ENCODE measurements at places on chromosomes 5 and 9. TPM values are rescaled to one million over a fixed set of nuclear protein-coding genes. Genes with fewer than 3 reads are reported as not detected.

- peak; percentile 58 for DNase-seq
These were observed 12.0 kb upstream of the TOR2A start for GRCh38 chr9:127746959-127747569.

- DNase-seq: no peak
These were observed 2.1 kb downstream of the ANKRD33B start for GRCh38 chr5:10565785-10566542.

The MAMDC4 gene
- total RNA-seq: 4.0 TPM

The BSPRY gene
- total RNA-seq: 0.13 TPM

DNA sequence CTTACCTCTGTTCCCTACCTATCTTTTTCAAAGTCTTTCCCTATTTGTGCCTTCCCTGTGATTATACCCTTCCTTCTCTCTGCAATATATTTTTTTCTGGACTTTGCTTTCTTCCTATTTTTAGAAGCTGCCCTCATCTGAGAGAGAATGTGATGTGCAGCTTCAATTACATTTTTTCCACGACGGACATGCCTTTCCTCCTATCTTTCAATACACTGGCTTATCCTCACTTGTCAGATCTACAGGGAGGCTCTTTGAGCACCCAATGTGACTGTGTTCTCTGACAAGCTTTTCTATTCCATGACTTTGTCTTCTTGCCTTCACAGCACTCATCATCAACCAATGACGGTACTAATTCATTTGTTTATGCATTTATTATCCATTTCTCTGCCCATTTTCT, 227.9 kb upstream of the CLINT1 start:
- no peak for DNase-seq

Measured in naive thymus-derived CD4-positive, alpha-beta T cell (primary cell).